ENCODE measurements at places on chromosomes 6 and 20.
A peak's percentile ranks its signal among the peaks of the same experiment; 100 is the strongest.

GRCh38 chr6:110329714-110330436 lies 28.3 kb downstream of the METTL24 start:
- DNase-seq = no peak

DNA sequence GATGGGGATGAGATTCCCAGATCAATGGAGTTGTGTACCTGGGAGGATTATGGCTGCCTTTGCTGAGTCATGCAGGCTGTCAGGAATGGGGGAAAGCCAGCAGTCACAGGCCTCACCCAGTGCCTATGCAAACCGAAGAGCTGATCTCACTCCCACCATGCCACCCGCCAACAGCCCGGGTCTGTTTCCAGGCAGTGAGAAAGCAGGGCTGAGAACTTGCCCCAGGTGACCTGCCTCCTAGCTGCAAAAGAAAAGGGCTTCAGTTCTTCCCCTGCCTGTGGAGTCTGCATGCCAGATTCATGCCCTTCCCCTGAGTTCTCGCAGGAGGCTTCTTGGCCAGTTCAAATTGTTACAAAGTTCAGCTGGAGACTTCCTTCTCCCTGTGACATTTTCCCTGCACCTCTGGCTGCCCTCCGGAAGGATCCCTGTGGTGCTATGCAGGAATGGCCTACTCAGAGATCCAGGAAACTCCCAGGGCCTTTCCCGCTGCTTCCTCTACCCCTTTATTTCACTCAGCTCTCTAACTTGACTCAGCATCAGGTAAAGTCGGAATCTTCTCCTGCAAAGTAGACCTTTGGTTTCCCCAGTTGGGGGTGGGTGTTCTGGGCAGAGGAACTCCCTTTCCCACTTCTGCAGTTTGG lies 71.5 kb upstream of the B3GAT2 start:
- no peak for DNase-seq

DNA sequence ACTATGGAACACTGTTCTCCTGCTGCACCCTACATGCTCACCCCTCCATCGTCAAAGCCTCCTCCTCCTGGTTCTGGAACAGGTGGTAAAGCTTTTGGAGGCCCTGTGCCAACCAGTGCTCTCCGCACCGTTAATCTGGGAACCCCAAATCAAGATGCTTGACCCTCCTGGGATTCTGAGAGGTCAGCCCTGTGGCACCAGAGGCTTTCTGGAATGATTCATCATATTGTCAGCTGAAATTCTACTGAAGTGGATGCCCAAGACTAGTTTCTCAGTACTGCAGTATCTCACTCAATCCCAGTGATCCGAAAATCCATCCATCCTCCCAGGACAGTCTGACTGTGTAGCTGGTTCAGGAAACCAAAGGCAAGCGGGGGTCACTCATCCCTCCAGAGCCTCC lies 92.7 kb downstream of the TRERF1 start:
- DNase-seq = no peak

DNA sequence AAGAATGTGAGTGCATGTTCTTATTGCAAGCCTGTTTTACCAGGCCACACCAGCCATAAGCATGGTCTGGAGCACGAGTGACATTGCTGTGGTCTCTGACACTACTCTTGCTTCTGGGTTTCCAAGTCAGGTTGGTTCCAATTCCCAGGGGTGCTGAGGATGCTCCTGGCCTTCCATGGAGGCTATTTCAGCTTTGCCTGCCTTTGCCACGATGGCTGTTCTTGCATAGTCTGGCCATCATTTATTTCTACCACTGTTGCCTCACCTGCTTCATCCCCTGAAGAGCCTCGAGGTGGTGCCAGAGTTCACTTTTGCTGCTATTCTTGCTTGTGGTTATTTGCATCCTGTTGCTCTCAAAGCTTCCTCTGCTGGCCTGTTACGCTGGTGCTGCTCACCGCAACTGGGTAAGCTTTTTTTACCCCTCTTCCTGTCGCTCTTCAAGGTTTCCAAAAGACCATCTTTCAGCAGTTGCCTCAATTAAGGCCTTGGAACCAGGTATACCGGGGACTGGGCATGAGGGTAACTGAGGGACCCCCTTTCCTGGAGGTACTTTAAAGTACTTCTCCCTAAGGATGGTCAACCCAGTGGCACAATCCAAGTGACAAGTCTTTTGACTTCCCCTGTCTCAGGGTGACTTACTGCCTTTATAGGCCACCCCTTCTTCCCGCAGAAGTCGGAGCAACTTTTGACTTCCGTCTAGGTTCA lies 64.5 kb downstream of the AKAP7 start:
- peak; percentile 89 for DNase-seq

GRCh38 chr6:22295145-22295544 lies 1.7 kb downstream of the PRL start:
- DNase-seq = no peak

DNA sequence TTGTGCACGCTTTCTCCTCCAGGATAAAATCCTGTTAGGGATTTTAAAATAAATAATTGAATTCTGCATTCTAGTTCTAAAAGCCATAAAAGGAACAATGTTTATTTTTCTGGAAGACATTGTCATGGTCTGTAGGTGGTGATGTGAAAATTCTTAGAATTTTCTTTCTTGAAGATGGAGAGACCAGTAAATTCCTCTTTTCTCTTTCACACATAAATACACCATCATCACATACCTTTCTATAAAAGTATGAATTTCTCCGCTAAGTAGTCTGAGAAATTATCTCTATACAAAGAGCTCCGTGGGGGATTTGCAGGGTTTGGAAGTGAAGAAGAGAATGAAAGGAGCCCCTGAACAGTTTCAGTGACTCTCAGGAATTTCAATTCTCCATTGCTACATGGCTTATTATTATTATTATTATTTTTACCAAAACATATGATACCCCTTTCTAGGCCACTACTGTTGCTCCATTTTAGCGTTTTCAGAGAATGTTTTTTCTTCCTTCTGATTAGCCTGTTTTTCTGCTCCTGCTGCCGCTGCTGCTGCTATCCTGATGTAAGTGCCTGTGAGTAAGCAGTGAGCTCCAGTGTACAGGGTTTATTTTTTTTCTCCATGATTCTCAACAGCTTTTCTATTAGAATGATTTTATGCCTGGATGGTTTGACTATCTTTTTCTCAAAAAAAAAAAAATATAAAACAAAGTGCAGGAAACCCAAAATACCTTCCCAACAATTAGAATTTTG lies 145.8 kb downstream of the SAMD5 start:
- DNase-seq = no peak

DNA sequence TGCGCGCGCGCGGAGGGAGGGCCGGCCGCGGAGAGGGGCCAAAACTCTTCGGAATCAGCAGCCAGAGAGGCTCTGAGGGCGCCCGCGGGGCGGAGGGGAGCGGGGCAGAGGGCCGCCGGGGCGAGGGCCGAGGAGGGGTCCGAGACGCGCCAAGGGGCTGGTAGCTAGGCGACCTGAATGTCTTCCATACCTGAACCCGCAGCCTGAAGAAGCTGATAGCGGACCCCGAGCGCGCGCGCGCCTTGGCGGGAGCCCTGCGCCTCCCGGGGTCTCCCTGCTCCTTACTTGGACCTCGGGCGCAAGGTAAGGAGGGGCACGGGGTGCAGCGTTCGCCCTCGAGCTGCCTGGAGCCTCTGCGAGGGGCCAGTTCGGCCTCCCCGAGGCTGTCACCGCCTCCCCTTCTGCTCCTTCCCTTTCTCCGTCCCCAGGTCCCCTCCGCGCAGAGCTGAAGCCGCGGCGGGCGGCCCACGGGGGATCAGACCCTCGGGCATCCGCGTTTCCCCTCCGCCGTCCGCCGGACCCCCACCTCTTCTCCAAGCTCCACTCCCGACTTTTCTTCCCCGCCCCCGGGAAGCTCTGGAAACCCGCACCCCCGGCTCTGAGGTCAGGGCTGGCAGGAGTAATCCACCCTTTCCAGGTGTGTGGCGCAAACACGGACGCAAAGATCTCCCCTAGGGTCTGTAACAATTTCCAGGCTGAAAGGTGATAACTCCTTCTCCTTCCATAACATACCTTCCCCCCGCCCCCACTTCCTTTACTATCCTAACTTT lies 13.1 kb upstream of the DEK start:
- no peak for DNase-seq

GRCh38 chr20:13220194-13220903 lies 725 bp upstream of the ISM1 start:
- DNase-seq = no peak

GRCh38 chr20:47970282-47970903 lies 185.1 kb upstream of the SULF2 start:
- no peak for DNase-seq

DNA sequence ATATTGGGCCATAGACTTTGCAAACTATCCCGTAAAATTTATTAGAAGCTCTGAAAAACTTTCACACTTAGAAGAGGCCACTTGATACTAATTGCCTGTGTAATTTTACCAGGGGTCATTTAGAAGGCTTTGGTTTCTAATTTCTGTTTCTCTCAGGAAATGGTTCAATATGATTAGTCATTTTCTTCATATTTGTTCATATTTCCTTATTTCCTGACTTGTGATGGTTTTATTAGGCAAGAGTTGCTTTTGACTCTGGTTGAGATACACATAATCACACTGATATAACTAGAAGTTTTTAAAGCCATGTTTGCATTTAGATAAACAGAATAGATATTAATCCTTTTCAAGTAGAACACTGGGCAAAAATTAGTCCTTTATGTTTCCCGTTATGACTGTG lies 11.8 kb upstream of the HBS1L start:
- DNase-seq = no peak

DNA sequence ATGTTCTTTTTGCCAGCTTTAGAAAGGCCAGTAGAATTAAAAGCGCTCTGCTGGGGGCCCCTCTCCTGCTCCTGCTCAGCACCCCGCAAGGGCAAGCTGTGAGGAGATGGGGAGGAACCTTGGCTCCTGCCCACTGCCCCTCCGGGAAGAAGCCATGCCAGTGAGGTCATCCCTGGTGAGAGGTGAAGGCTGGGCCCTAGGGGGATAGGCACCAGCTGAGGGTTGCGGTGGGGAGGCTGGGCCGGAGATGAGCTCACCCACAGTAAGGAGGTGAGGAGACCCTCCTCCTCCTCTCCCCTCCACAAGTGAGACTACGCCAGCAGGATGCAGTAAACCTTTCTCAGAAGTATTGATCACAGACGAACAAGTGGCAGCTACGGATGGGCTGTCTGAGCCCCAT lies 32.1 kb downstream of the LRFN2 start:
- DNase-seq = no peak

GRCh38 chr6:148831064-148831463 lies 84.2 kb downstream of the UST start:
- no peak for DNase-seq

DNA sequence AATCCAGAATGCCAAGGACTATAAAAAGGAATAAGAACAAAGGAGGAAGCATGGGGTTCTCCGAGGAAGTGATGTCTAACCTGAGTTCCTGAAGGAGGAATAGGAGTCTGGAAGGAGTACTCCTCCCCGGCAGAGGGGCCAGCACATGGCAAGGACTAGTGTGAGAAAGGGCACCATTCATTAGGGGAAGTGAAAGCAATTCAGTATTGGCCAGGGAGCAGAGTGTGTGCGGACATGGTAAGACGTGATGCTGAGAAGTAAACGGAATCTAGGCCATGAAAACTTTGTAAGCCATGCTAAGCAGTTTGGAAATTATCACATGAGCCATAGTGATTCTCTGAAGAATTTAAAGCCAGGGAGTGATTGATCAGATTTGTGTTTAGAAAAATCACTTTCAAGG lies 218.9 kb upstream of the PRDM1 start:
- no peak for DNase-seq

- no peak for DNase-seq
Observed at GRCh38 chr6:56716229-56716628, 73.5 kb upstream of the DST start.

DNA sequence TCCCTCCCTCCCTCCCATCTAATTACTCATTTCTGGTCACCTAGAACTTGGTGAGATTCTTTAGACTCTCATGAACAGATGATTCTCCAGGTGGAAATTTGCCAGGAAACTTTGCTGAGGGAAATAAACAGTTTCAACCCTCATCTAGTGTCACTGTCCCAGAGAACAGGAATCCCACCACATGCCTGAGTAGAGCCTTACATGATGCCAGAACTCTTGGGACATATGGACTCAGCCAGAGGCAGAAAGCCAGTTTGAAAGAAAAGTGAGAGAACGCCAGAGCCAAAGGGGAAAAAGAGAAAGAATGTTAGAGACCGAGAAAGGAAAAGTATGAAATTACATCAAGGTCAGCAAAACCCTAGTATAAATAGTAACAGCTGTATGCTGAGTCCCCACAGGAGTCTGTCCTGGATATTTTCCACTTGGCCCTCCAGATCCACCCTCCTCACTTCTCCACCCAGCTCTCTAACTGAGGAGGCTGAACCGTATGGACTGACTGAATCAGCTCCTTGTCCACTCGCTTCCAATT lies 127.5 kb upstream of the COL21A1 start:
- DNase-seq = no peak

DNA sequence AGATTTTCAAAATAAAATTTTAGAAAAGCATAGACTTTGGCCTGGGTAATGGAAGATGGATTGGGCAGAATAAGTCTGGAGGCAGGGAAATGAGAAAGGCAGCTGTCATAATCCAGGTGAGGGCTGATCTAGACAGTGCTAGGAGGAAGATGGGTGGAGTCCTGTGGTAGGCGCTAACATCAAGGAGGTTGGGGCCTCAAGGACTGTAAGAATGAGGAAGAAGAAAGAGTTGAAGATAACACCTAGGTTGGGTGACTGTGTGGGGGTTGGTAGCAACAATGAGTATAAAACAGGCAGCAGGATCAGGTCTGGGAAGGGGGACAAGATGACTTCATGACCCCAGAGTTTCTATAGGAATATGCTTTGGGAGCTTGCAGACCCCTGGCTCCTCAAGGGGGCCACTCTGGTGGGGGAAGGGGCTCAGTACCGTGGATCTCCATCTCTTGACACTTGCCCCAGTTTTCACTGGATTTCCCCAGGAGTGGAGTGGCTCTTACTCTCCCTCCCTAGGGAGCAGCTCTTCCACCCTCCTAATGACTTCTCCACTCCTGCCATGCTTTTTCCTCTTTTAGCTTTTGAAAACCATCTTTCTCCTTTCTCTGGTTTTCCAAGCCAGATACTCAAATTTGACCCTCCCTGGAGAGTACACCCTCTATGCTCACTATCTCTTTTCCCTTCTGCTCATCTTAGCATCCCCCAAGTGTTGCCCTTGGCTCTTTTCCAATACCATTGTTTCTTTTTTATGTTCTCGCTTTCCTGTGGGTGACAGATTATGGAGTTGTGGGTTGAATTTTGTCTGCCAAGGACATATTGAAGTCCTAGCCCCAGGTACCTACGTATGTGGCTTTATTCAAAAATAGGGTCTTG lies 14.8 kb downstream of the TRIM31 start:
- DNase-seq = no peak

DNA sequence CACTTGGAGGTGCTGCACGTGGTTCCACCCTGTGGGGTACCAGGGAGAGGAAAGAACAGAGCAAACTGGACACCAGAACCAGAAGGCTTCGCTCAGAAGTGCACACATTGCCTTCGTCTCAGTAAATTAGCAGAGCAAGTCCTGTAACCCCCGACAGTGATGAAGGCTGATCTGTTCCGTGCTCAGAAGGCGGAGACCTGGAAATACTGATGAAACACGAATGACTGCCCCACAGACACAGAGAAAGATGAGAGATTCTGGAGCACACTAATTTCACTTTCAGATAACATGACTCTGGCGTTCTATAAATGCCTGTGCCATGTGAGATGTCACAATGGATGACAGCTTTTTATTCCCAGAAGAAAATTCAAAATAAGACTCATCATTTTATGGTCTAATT lies 44.2 kb upstream of the CCR6 start:
- DNase-seq = no peak

All from MM.1S (cell line).